Renal cortex interstitium (tissue), 15 donors: ENCODE measurements at places on chromosomes 16 and 17. TPM values are rescaled to one million over a fixed set of nuclear protein-coding genes. Genes with fewer than 3 reads are reported as not detected.

The ADAM11 gene
- 2.9 TPM for polyA plus RNA-seq

The FA2H gene
- 2.6 TPM for polyA plus RNA-seq

The C17orf113 gene
- 6.4 TPM for polyA plus RNA-seq

The CDRT15 gene
- polyA plus RNA-seq, result 0.24 TPM

The LPO gene
- polyA plus RNA-seq, result 0.14 TPM

The GABARAP gene
- 476 TPM for polyA plus RNA-seq

The CCDC78 gene
- 3.1 TPM for polyA plus RNA-seq

The CFAP97D1 gene
- 0.08 TPM for polyA plus RNA-seq

The TLCD3B gene
- polyA plus RNA-seq, result 0.65 TPM

The RGS11 gene
- 2.0 TPM for polyA plus RNA-seq

The TBX6 gene
- 1.1 TPM for polyA plus RNA-seq

The TSPAN10 gene
- 1.5 TPM for polyA plus RNA-seq

The SLC52A1 gene
- 0.16 TPM for polyA plus RNA-seq

The SLC6A4 gene
- 0.83 TPM for polyA plus RNA-seq
